ENCODE measurements at places on chromosomes 7 and 10.

DNA sequence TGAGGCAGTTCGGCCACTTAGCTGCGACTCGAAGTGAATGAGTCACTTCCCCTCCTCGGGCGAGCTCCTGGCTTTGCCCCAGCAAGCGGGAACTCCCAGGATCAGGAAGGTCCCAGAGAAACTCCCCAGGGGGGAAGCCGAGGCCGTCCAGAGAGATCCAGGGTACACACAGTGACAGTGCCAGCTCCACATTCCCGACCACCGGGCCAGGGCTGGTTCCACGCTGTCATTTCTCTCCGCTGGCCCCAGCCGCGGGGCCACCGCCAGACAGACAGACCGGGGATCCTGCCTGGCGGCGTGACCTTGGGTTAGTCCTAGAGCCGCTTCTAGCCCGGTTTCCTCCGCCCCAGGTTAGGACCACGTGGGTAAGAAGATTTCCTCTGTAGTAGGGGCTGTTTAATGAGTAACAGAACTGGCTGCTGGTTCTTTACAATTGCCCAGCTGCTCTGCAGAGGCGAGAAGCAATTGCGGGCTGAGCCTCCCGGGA lies 463 bp upstream of the UPP1 start:
- peak; percentile 91 for DNase-seq

- DNase-seq = no peak
Observed at GRCh38 chr10:47289921-47290320, 10.1 kb upstream of the GDF10 start.

DNA sequence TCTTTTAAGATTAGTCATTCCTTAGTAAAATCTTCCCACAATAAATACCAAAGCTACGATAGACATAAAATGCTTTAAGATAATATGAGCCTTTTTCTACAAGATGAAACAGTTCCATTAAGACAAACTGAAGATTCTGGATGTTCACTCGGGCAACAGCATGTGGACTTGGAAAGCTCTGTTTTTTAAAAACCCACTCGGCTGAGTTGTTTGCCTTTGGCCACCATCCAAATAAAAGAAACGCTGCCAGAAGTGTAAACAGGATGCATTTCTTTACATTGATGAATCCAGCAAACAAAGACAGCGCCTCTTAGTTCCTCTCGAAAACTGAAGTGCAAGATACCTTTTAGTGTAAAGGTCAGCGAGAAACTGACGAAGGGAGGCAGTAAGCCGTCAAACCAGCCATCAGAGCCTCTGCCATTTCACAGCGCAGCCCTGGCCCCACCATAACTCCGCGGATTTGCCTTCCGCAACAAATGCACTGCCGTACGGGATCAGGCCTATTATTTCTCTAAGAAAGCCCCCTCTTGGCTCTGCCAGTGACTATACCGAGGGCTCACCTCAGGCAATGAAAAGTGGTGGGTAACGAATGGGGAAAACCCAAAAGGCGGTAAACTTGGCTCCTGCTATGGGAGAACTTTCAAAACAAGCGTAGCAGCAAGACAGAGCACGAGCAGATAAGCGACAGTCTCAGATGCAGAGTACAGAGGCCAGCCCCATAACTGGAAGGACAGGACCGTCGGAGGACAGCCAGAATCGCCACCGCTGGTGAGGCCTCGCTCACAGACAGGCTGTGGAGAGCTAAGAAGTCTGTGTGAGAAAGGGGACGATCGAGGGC lies 41.4 kb downstream of the GNA12 start:
- DNase-seq = peak; percentile 91

DNA sequence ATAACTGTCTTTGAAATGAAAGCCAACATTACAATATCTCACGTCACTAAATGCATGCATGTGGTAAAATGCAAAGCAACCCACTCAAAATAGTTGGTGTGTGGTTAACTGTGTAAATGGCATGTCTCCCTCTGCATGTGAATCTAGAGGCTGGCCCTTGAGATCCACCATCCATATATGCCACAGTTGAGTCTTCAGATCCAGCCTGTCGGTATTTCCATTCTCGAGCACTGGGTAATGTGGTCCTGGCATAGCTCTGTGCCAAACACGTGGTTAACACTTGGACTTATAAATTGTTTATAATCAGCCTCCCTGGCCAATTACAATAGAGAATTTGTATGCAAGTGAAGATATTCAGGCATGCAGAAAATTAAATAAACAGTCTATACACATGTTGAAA lies 90.3 kb downstream of the LYZL1 start:
- no peak for DNase-seq

GRCh38 chr7:131674131-131674530 lies 117.7 kb upstream of the PODXL start:
- no peak for DNase-seq
